ENCODE measurements at places on chromosomes 3 and 15.

DNA sequence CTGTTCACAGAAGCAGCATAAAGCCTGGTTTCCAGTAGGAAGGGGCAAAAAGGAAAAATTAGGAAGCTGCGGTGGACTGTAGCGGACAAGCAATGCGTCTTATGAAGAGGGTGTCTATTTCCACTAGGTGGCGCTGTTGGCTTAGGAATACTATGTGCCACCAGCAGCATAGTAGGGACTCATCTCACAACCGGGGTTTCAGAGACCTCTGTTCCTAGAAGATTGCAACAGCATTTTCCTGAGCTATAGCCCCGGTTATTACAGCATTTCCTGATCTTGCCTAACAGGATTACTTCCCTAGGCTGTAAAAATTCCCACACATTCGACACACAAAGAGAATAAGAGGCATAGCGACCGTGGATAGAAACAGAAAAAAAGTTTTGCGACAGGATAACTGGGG lies 683.0 kb downstream of the TBL1XR1 start:
- DNase-seq, result peak; percentile 41

DNA sequence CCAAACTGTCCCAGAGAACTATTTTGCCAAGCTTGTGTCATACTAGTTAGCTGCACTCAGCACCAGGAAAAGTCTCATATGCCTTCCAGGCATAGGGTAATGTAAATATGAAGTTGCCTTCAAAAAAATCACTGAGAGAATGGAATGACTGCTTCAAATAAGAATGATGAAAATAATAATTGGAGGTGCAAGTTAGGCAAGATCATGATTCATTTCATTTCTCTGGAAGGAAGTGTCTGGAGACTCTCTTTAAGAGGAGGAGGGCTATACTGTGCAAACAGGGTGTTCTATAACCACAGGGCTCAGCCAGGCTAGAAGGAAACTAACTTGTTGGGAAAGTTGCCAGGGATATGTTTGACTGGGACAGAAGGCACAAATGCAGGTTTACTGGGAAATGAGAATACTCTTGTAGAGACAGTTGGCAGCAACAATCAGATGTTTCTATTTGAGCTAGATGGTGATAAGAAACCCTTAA lies 4.3 kb downstream of the SIDT1 start:
- DNase-seq, result no peak

- no peak for DNase-seq
These were observed 34.8 kb downstream of the ZMAT3 start for GRCh38 chr3:179036626-179037300.

- no peak for DNase-seq
These were observed 199.8 kb upstream of the NR2F2 start for GRCh38 chr15:96130734-96131133.

- DNase-seq, result no peak
These were observed 71.4 kb upstream of the HERC1 start for GRCh38 chr15:63905131-63905530.

GRCh38 chr15:92448370-92448769 lies 54.7 kb downstream of the ST8SIA2 start:
- no peak for DNase-seq

GRCh38 chr15:91075739-91076138 lies 24.3 kb upstream of the SV2B start:
- no peak for DNase-seq

DNA sequence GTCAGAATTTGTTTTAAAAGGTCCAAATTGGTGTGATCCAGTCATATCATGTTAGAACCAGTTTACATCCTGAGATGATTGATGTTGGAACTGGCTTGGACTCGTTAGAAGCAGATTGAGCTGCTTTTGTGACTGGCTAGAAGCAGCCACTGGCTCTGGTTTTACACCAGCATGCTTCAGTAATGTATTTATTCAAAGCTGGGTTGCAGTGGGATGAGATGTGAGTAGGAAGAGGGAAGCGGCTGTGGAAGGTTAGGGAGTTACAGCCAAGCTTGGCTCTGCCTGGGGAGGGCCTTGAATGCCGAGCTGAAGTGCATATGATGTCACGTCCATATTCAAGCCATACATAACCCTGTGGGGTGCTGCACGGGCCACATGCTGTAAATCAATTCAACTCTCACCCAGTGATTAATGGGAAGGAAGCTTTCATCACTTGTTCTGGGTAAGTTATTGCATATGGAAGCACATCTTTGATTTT lies 104.0 kb upstream of the SMAD3 start:
- DNase-seq, result no peak

DNA sequence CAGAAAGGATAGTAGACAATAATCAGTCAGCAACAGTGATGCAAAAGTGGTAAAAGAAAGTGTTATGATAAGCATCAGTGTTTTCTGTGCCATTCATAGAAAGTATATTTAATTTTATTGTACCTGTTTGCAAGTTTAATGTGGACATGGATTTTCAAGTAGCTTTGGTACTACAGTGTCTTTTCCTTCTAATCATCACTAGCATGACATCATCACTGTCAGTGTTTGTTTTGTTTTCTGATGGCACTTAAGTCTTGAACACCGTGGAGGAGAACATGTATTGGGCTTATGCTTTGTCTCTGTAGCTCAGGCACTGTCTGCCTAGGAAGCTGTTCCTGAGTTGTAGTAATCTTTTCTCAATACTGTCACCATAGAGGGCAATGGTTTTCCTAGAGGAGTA lies 41.9 kb downstream of the SETD5 start:
- DNase-seq, result no peak

- DNase-seq, result no peak
These were observed 61.1 kb downstream of the PCCB start for GRCh38 chr3:136311261-136311660.

- DNase-seq, result no peak
These were observed 9.2 kb downstream of the SKIC8 start for GRCh38 chr15:78290222-78290621.

- DNase-seq, result no peak
These were observed 113.7 kb downstream of the CHSY1 start for GRCh38 chr15:101138086-101138660.

DNA sequence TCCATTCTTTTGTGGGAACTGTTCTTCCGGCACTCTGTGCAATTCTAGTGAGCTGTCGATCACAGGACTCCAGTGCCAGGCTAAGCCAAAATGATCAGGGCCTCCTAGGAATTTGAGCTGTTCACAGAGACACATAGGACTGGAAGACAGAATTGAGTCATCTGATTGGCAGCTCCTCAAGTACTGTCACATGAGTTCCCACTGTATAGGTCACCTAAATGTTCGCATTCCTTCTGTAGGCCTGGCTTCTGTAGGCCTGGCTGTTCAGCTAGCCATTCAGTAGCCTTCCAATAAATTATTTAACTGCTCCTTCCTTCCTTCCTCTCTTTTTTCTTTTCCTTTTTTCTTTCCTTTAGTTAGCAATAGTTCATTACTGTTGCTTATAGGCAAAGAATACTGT lies 4.3 kb downstream of the PROS1 start:
- DNase-seq, result peak; percentile 66

- DNase-seq, result no peak
These were observed 1.2 kb upstream of the PLIN1 start for GRCh38 chr15:89680282-89680873.

GRCh38 chr3:13574083-13574797 lies 25.3 kb downstream of the FBLN2 start:
- DNase-seq, result no peak

- no peak for DNase-seq
These were observed 729.1 kb downstream of the NTRK3 start for GRCh38 chr15:87527416-87527815.

DNA sequence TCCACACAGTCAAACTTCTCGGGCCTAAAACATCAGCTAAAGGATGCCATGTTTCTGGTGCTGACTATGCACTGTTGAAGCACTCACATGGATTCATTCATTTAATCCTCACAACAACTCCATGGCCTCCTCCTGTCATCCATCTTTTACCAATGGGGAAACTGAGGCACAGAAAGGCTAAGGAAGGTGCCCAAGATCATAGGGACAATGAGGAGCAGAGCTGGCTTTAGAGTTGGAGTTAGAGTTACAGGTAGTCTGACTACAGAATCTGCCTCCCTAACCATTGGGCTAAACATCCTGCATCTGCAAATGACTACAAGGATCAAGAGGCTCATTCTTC lies 111.6 kb downstream of the IQSEC1 start:
- no peak for DNase-seq

DNA sequence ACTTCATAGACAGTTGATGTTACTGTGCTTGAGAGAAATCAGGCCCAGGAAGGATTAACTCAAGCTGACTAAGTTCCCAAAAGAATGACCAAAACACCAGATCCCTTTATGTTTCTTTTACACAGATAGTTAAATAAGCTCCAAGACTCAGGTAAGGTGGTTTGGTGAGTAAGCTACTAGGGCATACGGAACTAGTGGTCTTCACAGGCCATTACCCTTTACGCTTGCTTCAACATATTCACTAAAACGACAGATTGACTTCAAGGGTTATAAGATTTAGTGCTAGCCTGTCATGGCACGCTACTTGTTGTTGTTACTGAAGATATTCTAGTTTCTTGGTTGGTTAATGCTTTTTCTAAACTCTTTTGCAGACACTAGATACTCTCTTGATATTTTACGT lies 369.3 kb downstream of the LPP start:
- DNase-seq, result no peak

DNA sequence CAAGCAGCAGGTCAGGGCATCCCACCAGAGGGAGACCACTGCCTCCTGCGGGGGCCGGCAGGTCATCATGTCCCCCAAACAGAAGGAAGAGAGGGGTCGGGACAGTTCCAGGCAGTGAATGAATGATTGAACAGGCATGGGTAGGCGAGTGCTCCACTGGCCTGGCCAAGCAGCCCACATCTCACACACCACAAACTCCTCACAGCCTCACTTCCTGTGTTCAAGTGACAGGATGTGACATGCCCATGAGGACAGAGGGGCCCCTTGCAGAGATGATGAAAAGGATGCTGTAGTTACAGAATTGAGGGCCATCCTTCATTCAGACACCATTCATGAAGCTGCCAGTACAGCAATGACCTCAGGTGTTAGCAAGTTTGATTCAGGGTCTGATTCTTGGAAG lies 3.7 kb downstream of the IQSEC1 start:
- no peak for DNase-seq

- no peak for DNase-seq
These were observed 119.3 kb upstream of the CCNL1 start for GRCh38 chr3:157279237-157279636.

GRCh38 chr15:65424683-65425082 lies 1.9 kb upstream of the IGDCC4 start:
- DNase-seq, result no peak

GRCh38 chr3:185176750-185177359 lies 24.0 kb upstream of the C3orf70 start:
- DNase-seq, result peak; percentile 37

- no peak for DNase-seq
These were observed 32.3 kb upstream of the ONECUT1 start for GRCh38 chr15:52822475-52822874.

DNA sequence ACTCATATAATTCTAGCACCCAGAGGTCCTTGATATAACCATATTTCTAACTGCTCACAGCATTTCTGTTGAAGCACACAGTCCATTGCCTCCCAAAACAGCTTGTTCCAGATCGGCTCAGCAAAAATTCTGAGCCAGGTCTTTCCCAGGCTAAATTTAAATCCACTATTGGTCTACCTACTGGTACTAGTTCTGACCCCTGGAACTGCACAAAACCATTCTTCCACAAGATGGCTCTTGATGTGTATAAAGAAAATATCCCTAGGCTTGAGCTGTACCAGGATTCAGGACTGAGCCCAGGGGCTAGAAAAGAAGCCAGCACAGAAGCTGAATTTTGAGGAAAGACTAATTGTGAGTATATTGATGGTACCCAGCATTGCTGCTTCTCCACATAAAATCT lies 75.4 kb upstream of the ABHD17C start:
- DNase-seq, result no peak

- DNase-seq, result no peak
These were observed 24.8 kb upstream of the DET1 start for GRCh38 chr15:88571153-88571851.

DNA sequence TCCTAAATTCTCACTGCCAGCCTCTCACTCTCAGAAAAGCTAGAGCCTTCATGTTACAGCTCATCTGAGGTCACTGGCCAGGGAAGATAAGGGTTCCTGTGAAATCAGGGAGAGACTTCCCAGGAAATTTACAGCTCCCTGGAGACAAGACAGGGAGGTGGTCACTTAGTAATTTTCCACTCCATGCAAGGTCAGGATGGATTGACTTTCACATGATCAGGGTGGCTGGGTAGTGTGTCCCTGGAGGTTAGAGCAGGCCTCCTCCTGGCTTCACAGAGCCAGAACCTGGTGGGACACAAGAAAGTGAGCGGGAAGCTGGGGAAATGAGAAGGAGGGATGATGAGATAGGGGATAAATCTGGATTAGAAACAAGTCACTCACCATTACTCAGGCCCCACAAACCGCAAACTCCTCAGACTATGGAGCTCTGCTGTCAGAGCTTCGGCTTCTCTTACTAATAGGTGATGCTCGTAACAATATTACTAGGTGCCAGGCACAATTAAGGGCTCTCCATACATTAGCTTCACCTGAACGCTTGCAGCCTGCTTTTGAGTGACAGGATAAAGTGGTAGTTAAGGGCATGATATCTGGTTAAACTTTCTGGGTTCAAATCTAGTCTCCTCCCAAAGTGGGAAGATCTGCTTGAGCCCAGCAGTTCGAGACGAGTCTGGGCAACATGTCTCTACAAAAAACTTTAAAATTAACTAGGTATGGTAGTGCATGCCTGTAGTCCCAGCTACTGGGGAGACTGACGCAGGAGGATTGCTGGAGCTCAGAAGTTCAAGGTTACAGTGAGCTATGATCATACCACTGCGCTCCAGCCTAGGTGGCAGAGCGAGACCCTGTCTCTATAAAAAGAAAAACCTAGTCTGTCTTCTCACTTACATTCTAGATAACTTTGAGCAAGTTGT lies 24.9 kb downstream of the DUOX2 start:
- no peak for DNase-seq

DNA sequence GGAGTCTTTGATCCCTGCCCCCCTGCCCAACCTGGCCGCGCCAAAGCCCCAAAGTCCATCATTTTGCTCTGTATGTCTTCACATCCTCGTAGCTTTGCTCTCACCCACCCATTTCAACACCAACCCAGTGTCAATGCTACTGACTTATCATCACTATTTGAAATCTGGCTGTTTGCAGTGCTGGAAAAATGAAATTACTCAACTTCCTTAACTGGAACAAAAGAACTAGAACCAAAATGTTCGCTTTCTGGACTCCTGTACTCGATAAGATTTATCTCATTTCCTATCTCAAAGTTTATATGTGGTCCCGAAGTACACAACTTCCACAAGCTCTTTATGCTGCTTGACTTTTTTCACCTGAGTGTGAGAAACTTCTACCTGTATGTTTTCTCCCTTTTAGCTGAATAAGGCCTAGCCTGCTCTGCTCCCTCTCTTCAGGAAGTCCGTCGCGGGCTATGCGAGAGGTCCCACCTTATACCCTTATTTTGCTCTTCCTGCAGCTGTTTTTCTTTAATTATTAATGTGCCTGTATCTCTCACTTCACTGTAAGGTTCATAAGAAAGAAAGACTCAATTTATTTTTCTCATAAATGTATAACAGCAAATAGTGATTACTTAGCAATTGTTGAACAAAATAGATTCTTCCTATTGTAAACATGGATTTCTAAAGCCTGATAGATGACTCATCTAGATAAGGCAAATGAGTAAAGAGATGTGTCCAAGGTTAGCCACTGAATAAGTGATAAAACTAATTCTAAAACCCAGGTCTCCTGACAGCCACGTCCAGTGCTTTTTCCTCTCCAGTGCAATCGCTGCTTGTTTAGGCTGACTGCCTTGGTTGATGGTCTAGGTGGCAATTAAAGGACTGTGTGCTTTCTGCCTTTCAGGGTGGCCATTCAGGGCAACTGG lies 464.1 kb upstream of the TPRG1 start:
- DNase-seq, result no peak

GRCh38 chr3:196914866-196915265 lies 27.5 kb downstream of the NCBP2 start:
- no peak for DNase-seq

All from brain microvascular endothelial cell (primary cell).